ENCODE measurements at places on chromosomes 4 and X. TPM values are rescaled to one million over a fixed set of nuclear protein-coding genes. Genes with fewer than 3 reads are reported as not detected.

- H3K4me1 ChIP-seq, result peaks cover 13% of the 10 kb centered on the region
- no peak for DNase-seq
- peaks cover 6% of the 10 kb centered on the region for H3K27me3 ChIP-seq
- H3K4me3 ChIP-seq, result no peak overlapping the region
- H3K36me3 ChIP-seq, result no peaks in the 10 kb centered on the region
- no peak overlapping the region for H3K27ac ChIP-seq
These were observed 47.8 kb downstream of the ACOX3 start for GRCh38 chr4:8392591-8393190.

- peaks cover 1% of the 10 kb centered on the region for H3K4me1 ChIP-seq
- no peak for DNase-seq
- H3K4me3 ChIP-seq, result peak overlapping the region; percentile 85
- no peaks in the 10 kb centered on the region for H3K27me3 ChIP-seq
These were observed 601 bp upstream of the TCEANC start for GRCh38 chrX:13652287-13652793.

- no peaks in the 10 kb centered on the region for H3K27me3 ChIP-seq
- H3K27ac ChIP-seq, result no peak overlapping the region
- no peaks in the 10 kb centered on the region for H3K36me3 ChIP-seq
These were observed 116.7 kb downstream of the GPC3 start for GRCh38 chrX:133868682-133869081.

UGT2A1 gene
- not detected for total RNA-seq

PTTG2 gene
- total RNA-seq, result not detected

GRCh38 chrX:86047174-86047935 lies at the start of gene CHM:
TSS of gene CHM (minus strand) at chrX:86047558. CDS start at chrX:86047532, 26 bp downstream.
- H3K4me3 ChIP-seq, result no peak within 1 kb of the TSS
- peak; percentile 45 for DNase-seq
- H3K27me3 ChIP-seq, result no peaks in the 10 kb centered on the region
- no peaks in the 10 kb centered on the region for H3K4me1 ChIP-seq
- H3K27ac ChIP-seq, result no peak within 1 kb of the TSS

DNA sequence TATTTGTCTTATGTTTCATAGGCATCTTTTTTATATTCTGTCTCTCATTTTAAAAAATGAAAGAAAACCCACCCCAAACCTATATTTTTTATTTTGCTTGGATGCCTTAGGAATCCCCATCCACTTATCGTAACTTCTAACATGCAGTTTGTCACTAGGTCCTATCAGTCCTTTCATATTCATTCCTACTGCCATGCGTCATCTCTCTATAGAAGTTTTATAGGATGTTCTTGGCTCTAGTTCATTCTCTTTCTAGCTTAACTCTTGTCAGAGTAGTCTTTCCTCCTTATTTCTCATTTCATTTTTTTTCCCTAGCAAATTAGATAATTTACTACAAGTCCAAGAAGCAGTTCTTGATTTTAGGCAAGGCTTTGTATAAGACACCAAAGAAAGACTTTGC lies 92.7 kb downstream of the LARP1B start:
- DNase-seq, result no peak
- no peaks in the 10 kb centered on the region for H3K4me1 ChIP-seq
- H3K27me3 ChIP-seq, result peaks cover 1% of the 10 kb centered on the region

GRCh38 chr4:47907089-47907646 lies 7.2 kb downstream of the NFXL1 start:
- peak overlapping the region; percentile 22 for H3K27ac ChIP-seq
- no peaks in the 10 kb centered on the region for H3K36me3 ChIP-seq
- H3K27me3 ChIP-seq, result no peaks in the 10 kb centered on the region

TRO gene
- 236 TPM for total RNA-seq

GRCh38 chr4:24781999-24782745 lies 13.2 kb upstream of the SOD3 start:
- DNase-seq, result no peak
- H3K27ac ChIP-seq, result no peak overlapping the region
- no peaks in the 10 kb centered on the region for H3K4me1 ChIP-seq

ADRA2C gene
- 4.8 TPM for total RNA-seq
